ENCODE measurements at places on chromosomes 6 and 20.
A peak's percentile ranks its signal among the peaks of the same experiment; 100 is the strongest.

DNA sequence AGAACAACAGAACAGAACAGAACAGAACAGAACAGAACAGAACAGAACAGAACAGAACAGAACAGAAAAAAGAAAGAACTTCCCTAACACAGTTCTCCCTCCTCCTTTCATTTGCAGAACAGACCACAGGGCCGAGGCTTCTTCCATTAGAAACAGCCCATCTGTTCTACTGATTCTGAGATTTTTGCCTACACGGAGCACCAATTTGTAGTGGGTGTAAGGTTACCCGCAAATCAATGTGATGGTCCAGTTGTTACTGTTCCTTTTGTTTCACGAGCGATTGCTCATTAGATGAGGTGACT lies 734 bp upstream of the OGFRL1 start:
- peaks cover 22% of the 10 kb centered on the region for H3K4me1 ChIP-seq
- peaks cover 7% of the 10 kb centered on the region for H3K27me3 ChIP-seq
- no peak for DNase-seq
- peak overlapping the region; percentile 67 for H3K4me3 ChIP-seq
- peak overlapping the region; percentile 31 for H3K27ac ChIP-seq
- no peaks in the 10 kb centered on the region for H3K36me3 ChIP-seq

GRCh38 chr20:5749952-5750779 lies at the start of gene SHLD1:
Gene SHLD1, plus strand, starts transcription at chr20:5750401. Its CDS starts 22,465 bp downstream, at chr20:5772866.
- peaks cover 17% of the 10 kb centered on the region for H3K4me1 ChIP-seq
- no peaks in the 10 kb centered on the region for H3K27me3 ChIP-seq
- DNase-seq = peak; percentile 89
- H3K36me3 ChIP-seq = peaks cover 3% of the 10 kb centered on the region

DNA sequence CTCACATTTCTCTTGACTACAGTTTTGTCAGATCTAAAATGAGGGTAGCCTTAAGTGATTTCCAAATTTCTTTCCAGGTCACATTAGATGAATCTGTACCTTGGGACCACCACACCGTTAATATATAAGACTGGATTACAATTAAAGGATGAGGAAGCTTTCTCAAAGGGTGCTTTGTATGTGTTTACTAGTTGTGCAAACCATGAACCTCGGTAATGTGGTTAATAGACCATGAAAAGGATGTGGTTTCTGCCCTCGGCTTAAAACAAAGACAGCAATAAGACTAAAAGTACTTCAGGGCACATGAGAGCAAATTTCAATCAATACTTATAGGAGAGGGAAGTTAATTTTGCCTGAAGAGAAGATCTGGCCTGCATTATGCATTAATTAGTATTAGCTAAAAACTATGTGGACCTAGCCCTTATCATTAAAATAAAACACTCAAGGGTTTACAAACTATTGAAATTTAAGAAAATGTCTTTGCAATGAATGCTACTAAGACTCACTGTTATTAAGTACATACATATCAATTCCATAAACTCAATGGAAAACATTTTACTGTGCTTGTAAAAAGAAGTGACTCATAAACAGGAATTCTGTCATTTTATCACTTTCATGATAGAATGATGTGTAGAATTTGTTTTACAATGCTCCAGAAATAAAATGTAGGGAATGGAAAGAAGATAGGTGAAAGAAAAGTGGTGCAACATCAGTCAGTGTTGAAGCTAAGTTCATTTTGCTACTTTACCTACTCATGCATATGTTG lies 936 bp upstream of the TMX4 start:
- DNase-seq = no peak
- H3K36me3 ChIP-seq = no peaks in the 10 kb centered on the region
- H3K27ac ChIP-seq = no peak overlapping the region
- H3K4me1 ChIP-seq = peaks cover 12% of the 10 kb centered on the region
- H3K4me3 ChIP-seq = no peak overlapping the region

DNA sequence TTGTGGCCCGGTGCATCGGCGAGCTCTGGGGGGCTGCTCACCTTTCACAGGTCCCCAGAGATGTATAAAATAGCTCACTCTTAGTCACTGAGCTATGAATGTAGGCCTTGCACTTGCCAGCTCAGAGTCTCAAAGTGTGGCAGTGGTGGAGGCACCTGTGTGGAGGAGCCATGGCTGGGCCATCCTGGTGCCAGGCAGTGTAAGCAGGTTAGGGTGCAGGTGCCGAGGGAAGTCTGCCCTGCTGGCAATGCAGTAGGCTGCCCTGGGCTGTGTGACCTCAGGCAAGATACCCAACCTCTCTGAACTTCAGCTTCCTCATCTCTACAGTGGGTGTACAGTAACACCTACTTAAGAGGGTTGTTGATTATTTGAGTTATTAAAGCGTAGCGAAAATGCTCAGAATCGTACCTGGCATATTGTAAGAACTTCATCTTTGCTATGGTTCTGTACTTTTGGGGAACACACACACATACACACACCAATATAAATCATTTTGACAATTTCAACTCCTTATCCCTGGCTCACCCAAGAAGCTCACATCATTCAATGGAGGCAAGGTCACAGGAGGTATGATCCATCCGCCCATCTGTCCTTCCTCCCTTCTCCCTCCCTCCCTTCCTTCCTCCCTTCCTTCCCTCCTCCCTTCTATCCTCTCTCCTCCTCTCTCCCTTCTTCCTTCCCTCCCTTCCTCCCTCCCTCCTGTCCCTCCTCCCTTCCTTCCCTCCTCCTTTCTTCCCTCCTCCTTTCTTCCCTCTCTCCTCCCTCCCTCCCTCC lies 66.8 kb upstream of the STX16 start:
- H3K27ac ChIP-seq = no peak overlapping the region
- DNase-seq = no peak
- H3K4me3 ChIP-seq = no peak overlapping the region
- peaks cover 8% of the 10 kb centered on the region for H3K27me3 ChIP-seq
- no peaks in the 10 kb centered on the region for H3K36me3 ChIP-seq

GRCh38 chr20:44231193-44231592 lies 15.9 kb upstream of the GDAP1L1 start:
- peaks cover 9% of the 10 kb centered on the region for H3K4me1 ChIP-seq
- H3K27me3 ChIP-seq = no peaks in the 10 kb centered on the region
- H3K36me3 ChIP-seq = no peaks in the 10 kb centered on the region
- H3K4me3 ChIP-seq = no peak overlapping the region

DNA sequence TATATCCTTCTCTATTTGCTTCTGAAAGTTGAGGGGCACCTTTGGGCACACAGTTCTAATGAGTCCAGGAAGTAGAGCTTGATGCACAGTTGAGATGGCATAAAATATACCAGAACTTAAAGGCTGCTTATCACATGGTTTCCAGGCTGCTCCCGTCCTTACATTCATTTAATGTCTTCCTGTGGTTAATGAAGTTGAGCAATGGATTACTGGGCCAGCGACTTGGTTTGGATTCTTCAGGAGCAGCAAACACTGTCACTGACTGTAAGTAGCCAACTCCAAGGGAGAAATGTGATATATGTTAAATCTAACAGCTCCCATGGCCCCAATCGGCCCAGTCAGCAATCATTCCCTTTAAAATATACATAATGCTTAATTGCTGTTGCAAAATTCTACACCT lies 9.0 kb upstream of the TSHZ2 start:
- no peak for DNase-seq
- H3K27ac ChIP-seq = no peak overlapping the region
- no peaks in the 10 kb centered on the region for H3K27me3 ChIP-seq
- no peak overlapping the region for H3K4me3 ChIP-seq
- peaks cover 24% of the 10 kb centered on the region for H3K4me1 ChIP-seq

- H3K27ac ChIP-seq = no peak overlapping the region
- H3K4me1 ChIP-seq = peaks cover 77% of the 10 kb centered on the region
- no peaks in the 10 kb centered on the region for H3K36me3 ChIP-seq
Observed at GRCh38 chr6:112037783-112038216, 16.1 kb upstream of the CCN6 start.

DNA sequence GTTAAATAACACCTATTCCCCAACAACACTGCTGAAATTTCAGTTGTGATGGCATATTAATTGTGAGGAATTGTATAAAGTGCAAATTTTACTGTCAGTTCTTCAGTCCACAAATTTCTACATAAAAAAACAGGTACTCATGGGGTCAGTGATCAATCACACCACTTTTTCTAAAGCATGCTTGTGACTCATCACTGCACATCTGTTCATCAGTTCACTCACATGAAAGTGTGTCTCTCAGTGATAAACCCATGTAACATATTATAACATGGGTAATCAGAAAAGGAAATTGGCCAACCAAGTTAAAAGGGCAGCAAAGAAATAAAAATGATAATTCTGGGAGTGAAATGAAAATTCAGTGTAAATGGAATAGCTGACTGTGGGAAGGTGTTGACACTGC lies 234.7 kb upstream of the FKBP1C start:
- H3K27ac ChIP-seq = no peak overlapping the region
- no peaks in the 10 kb centered on the region for H3K27me3 ChIP-seq
- H3K4me1 ChIP-seq = no peaks in the 10 kb centered on the region
- H3K4me3 ChIP-seq = no peak overlapping the region
- H3K36me3 ChIP-seq = no peaks in the 10 kb centered on the region

- DNase-seq = no peak
- H3K4me3 ChIP-seq = no peak overlapping the region
- no peaks in the 10 kb centered on the region for H3K27me3 ChIP-seq
- H3K27ac ChIP-seq = no peak overlapping the region
- H3K4me1 ChIP-seq = no peaks in the 10 kb centered on the region
- H3K36me3 ChIP-seq = no peaks in the 10 kb centered on the region
Observed at GRCh38 chr6:135739288-135739687, 112.2 kb upstream of the PDE7B start.
